ENCODE measurements at places on chromosomes 4 and X. TPM values are rescaled to one million over a fixed set of nuclear protein-coding genes. Genes with fewer than 3 reads are reported as not detected.

The WWC2 gene
- total RNA-seq = not detected

The PPP2R3B gene
- 301 TPM for total RNA-seq

The ODAPH gene
- not detected for total RNA-seq

The THAP9 gene
- 19.6 TPM for total RNA-seq

The DAPP1 gene
- total RNA-seq = 71.9 TPM

The CCDC120 gene
- 3.6 TPM for total RNA-seq

The RAB33A gene
- total RNA-seq = 2.1 TPM

The USP17L17 gene
- not detected for total RNA-seq

The MGARP gene
- 0.28 TPM for total RNA-seq

The CC2D2A gene
- not detected for total RNA-seq

The NEUROG2 gene
- total RNA-seq = not detected

- DNase-seq = no peak
Observed at GRCh38 chr4:37634180-37634579, 52.0 kb downstream of the RELL1 start.

- no peak for DNase-seq
Observed at GRCh38 chr4:152097371-152097770, 336.6 kb upstream of the GATB start.

- no peak for DNase-seq
Observed at GRCh38 chr4:77922158-77923094, 59.8 kb downstream of the MRPL1 start.

DNA sequence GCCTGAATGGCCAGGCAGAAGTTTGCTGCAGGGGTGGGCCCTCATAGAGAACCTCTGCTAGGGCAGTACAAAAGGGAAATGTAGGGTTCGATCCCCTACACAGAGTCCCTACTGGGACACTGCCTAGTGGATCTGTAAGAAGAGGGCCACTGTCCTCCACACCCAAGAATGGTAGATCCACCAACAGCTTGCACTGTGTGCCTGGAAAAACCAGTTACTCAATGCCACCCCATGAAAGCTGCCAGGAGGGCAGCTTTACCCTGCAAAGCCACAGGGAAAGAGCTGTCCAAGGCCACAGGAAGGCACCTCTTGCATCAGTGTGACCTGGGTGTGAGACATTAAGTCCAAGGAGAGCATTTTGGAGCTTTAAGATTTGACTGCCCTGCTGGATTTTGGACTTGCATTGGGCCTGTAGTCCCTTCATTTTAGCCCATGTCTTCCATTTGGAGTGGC lies 781.6 kb downstream of the TRAM1L1 start:
- DNase-seq = no peak

- DNase-seq = no peak
Observed at GRCh38 chr4:182593864-182594263, 323.3 kb downstream of the DCTD start.

GRCh38 chr4:169492436-169493163 lies 119.8 kb downstream of the NEK1 start:
- DNase-seq = peak; percentile 45

GRCh38 chr4:147325571-147325981 lies 155.3 kb upstream of the EDNRA start:
- no peak for DNase-seq

- DNase-seq = no peak
Observed at GRCh38 chrX:107750861-107751445, 24.6 kb downstream of the TSC22D3 start.

DNA sequence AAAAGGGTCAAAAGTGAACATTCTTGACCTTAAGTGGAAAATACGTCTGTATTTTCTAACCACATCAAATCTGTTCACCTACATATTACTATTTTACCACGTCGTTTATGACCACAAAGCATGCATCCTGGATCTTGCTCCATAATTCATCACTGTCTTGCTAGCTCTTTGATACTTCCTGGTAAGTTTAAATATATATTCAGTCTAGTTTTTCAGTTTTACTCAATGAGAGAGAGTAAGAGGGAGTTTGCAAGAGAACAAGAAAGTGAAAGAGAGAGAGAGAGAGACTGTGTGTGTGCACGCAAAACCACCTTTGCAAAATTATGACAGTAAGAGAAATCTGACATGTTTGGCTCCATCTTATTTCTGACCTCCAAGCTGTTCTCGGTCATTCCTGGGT lies 173.7 kb upstream of the GALNTL6 start:
- DNase-seq = no peak

DNA sequence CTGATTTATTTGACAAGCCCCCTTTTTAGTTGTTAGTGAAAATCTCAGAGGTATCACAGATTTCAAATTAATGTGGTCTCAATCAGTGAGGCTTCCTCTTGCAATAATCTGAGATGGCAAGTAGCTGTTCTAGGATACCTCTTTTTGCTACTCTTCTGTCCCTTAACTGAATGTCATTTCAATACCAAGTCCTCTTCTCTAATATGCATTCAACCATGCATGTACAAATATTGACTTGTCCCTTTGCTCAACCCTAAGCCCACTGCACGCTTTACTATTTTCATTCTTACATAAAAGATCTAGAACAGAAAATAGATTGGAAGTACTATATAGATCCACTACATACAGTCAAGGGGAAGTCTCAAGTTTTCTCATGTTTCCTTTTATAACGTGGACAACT lies 164.2 kb downstream of the CBR4 start:
- DNase-seq = no peak

GRCh38 chrX:85375333-85375738 lies 4.1 kb downstream of the POF1B start:
- DNase-seq = no peak

DNA sequence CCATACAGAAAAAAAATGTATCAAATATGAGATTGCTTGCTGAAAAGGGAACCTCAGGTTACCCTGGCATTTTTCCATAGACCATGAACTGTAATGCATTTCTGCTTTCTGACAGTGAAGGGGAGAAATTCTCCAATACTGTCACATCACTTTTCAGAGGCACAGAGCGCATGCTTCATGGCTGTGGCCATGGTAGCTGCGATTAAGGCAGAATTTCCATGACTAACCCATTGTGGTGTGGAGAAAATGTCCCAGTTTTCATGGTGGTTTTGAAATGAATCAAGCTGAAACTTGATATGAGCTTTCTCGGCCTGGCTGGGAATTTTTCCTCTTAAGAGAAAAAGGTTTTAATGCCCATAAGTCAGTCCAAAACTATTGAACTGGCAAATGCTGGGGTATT lies 39.5 kb upstream of the MAP3K15 start:
- DNase-seq = no peak

DNA sequence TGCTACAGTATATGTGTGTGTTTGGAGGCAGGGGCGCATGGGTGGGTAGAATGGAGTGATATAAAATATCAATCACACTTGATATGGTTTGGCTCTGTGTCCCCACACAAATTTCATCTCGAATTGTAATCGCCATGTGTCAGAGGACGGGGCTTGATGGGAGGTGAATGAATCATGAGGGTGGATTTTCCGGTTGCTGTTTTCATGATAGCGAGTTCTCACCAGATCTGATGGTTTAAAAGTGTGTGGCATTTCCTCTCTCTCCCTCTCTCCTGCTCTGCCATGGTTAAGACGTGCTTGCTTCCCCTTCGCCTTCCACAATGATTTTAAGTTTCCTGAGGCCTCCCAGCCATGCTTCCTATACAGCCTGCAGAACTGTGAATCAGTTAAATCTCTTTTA lies 14.8 kb downstream of the SOWAHB start:
- DNase-seq = no peak

- DNase-seq = no peak
Observed at GRCh38 chr4:89305028-89305427, 2.6 kb downstream of the GPRIN3 start.

GRCh38 chrX:9396930-9397329 lies 67.9 kb upstream of the TBL1X start:
- DNase-seq = no peak

DNA sequence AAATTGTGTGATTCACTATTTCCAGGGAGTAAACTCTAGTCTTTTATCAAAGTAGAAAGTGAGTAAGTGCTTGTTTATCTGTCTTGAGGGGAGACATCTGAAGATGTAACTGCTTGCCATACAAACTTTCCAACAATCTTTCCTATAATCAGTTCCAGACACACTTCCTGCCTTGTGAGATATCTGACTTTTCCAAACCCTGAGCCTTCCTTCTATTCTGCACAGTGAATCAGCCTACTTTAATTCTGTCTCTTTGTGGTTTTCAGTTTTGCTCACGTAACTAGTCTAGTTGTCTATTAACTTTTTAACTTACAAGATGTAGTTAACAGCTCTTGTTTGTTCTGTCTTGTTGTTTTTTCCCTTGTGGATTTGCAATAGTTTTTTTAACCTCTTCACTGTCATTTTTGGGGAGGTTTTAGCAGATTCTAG lies 947.8 kb downstream of the C4orf33 start:
- DNase-seq = no peak

DNA sequence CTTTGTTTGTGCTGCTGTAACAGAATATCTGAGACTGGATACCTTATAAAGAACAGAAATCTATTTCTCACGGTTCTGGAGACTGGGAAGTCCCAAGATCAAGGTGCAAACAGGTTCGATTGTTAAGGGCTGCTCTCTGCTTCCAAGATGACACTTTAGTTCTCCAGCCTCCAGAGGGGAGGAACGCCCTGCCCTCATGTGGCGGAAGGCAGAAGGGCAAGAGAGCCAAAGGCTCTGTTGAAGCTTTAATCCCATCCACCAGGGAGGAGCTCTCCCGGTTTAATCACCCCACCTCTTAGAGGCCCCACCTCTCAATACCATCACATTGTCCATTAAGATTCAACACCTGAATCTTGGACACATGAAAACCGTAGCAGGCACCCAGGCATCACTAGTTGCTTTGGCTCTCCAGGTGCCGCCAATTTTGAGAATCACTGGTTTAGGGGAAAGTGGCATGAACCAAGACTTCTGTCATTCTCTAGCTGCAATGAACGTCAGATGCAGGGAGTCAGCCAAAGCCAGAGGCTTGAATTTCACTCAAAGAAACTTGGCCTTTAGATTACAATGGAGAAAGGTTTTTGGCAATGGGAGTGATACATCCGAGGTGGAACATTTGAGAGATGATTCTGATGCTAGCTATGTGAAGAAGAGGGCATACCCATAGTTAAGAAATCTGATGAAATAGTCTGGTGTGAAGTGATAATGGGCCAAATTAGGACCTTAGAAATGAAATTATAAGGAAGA lies 15.7 kb downstream of the FHL1 start:
- DNase-seq = peak; percentile 42

- no peak for DNase-seq
Observed at GRCh38 chr4:120877021-120877420, 45.5 kb downstream of the PRDM5 start.

GRCh38 chrX:27598312-27598711 lies 8.2 kb downstream of the DCAF8L2 start:
- DNase-seq = no peak

DNA sequence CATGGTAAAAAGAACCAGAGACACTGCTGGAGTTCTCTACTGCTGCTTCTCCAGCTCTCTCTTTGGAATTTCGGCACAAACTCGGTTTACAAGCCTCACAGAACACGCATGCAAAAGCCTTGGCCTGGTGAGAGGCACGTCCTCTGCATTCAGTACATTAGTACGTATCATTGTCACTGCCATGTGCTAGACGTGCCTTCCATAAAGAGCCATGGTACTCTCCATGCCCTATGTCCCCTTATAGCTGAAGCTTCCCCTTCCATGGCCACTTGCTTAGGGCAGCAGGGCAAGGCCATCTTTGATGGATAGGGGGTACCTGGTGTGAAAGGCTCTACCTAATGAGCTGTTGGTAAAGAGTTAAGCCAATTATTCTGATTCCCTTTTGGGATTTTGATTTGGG lies 35.0 kb downstream of the DIPK2B start:
- DNase-seq = no peak

GRCh38 chr4:186188107-186188506 lies 3.3 kb upstream of the CYP4V2 start:
- no peak for DNase-seq

DNA sequence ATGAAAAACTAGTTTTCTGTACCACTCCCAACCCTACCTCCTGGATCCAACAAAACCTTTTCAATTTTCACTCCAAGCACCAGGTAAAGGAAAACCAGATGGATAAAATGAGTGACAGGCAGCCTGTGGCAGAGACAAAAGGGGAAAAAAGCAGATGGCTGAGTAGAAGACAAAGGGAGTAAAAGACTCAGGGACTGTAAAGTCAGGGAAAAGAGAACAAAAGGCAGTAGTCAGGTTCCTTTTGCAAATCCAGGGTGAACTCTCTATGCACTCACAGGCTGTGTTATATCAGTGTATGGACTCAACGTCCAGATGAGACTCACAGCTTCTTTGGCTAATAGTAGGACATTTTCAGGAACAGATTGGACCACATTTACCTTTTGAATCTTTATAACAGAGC lies 54.2 kb downstream of the QRFPR start:
- no peak for DNase-seq

DNA sequence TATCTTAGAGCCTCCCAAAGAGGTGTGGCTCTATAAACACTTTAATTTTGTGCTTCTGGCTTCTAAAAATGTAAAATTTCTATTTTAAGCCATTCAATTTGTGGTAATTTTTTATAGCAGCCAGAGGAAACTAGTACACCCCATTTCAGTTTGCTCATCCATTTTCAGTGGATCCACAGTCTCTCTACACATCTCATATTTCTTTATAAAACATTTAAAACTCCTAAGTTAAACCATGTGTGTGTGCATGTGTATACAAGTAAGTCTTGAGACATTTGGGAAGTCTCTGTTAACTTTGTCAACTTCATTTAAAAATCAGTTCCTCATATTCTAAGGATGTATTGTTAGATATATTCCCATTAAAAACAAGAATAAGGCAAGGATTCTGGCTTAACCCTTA lies 273.2 kb downstream of the IL15 start:
- DNase-seq = no peak

- no peak for DNase-seq
Observed at GRCh38 chr4:121642876-121643585, 53.7 kb downstream of the ANXA5 start.

DNA sequence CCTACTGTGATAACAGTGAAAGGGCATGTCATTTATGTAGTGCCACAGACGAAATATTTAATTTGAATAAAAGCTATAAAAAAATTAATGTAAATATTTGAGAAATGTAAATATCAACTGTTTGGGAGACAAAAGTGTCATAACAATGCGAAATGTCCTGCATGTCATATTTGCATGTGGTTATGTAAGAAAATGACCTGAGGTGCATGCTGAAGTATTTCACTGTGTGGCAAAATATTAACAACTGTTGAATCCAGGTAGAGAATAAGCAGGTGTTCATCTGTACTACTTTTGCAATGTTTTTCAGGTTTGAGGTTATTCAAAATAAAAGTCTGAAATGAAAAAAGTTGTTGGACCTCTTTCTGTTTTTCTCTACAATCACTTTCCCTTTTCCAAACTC lies 30.9 kb downstream of the PROM1 start:
- DNase-seq = no peak

DNA sequence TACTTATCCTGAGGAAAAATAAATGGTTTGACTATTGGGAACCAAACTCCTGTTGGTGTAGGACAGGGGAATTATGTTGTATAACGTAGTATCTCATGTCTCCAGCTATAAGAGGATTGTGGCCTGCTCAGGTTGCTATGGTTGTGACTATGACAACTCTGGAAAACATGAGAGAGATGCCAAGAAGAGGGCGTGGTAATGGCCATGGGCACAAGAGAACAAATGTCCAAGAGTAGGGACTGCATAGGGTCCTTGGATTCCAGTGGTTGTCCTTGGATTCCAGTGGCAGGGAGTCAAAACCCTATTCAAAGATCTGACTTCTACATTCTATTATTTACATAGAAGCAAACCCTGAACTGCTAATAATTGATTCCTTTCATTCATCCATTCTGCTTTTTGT lies 6.8 kb upstream of the MOB1B start:
- DNase-seq = no peak
